ENCODE measurements at places on chromosomes 6 and 20.
A peak's percentile ranks its signal among the peaks of the same experiment; 100 is the strongest.

DNA sequence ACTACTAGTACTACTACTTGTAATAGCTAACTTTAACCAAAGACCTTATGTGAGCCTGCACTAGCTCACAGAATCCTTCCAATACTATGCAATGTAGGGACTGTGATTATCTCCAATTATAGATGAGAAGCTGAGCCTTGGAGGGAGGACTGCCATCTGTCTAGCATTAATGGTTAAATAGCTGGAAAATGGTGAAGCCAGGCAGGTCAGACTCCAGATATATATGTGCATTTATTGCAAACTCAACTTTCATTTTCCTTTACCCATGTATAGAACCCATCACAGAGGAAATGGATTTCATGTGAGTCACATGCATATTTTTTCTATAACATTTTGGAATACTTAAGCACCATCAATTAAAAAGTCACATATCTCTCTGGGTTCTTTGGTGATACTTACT, 229.9 kb downstream of the BCAS1 start:
- no peak for DNase-seq

- DNase-seq: no peak
These were observed 1.2 kb upstream of the RIPOR3 start for GRCh38 chr20:50692552-50692933.

DNA sequence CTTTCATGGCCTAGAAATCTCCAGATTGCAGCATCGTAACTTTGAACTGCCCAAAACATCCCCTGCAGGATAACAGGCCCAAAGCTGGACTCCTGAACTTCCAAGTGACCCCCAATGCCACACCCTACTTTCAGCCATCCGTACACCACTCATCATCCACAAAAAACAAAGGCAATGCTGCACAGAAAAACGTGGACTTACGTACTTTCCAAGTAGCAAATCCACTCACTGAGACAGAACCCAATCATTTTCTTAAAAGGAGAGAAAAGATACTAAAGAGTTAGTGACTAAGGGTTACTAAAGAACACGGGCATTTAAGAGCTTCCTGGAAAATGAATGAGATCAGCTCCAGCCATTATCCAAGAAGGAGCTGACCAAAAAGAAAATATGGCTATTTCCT, 211.0 kb downstream of the WDR27 start:
- DNase-seq: no peak

GRCh38 chr6:47701363-47701762, 3.0 kb downstream of the ADGRF4 start:
- no peak for DNase-seq

GRCh38 chr6:28922821-28923317, 916 bp downstream of the TRIM27 start:
- peak; percentile 59 for DNase-seq

DNA sequence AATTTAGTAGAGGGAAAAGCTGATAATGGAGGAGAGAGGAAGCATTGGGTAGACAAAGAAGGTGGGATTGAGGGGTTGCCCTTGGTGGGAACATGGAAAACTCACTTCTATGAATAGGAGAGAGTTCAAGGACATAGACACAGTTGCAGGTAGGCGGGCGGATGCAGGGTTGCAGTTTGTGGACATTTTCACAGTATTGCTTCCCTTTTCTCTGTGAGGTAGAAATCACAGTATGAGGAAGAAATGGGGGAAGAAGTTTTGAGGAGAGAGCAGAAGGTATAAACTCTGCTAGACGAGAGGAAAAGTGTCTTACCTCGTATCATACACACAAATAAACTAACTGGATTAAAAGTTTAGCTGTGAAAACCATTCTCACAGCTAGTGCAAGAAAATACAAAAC, 200.7 kb upstream of the ECI2 start:
- no peak for DNase-seq

- peak; percentile 98 for DNase-seq
These were observed 1.3 kb downstream of the TUBB start for GRCh38 chr6:30721198-30722024.

Measured in natural killer cell (primary cell).